Activated CD4-positive, CD25-positive, alpha-beta regulatory T cell (primary cell): ENCODE measurements at places on chromosomes 5 and 9.

- DNase-seq = no peak
Observed at GRCh38 chr5:33328818-33329217, 111.9 kb upstream of the TARS1 start.

DNA sequence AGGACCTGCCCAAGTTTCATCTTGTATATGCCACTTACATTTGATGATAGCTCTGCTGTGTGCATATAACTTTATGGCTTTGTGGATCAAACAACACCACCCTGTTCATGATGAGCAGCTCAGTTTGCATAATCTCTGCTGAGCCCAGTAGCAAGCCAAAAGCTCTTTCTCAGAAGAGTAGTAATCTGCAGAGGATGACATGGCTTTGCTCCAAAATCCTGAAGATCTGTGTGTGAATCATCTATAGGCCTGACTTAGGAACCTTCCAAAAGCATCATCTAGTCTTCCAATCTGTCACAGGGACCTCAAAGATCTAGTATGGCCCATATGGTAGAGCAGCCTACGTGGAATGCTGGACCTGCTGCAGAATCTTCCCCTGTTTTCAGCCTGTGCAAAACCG lies 394.6 kb downstream of the PSAT1 start:
- no peak for DNase-seq

DNA sequence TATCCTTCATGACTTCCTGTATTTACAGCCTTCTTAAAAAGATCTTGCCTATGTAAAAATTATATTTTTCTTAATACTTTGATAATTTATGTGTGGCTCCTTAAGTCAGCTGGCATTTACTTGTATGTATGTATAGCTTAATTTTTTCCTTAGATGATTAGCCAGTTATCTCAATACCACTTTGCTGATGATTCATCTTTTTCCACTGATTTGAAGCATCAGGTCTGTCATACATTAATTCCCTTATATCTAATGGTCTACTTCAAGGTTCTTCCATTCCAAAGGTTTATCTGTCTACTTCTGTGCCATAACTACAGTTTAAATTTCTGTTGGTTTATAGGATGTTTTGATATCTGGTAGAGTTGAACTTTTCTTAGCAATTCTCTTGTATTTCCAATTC lies 44.9 kb upstream of the MTMR12 start:
- no peak for DNase-seq

- no peak for DNase-seq
Observed at GRCh38 chr5:84287951-84288350, 96.7 kb downstream of the EDIL3 start.

GRCh38 chr5:96601200-96601599 lies 61.0 kb upstream of the CAST start:
- no peak for DNase-seq
